ENCODE measurements at places on chromosomes 1 and 21.
A peak's percentile ranks its signal among the peaks of the same experiment; 100 is the strongest.

GRCh38 chr1:24795236-24795635 is 50.0 kb downstream of the CLIC4 start:
- DNase-seq: no peak

DNA sequence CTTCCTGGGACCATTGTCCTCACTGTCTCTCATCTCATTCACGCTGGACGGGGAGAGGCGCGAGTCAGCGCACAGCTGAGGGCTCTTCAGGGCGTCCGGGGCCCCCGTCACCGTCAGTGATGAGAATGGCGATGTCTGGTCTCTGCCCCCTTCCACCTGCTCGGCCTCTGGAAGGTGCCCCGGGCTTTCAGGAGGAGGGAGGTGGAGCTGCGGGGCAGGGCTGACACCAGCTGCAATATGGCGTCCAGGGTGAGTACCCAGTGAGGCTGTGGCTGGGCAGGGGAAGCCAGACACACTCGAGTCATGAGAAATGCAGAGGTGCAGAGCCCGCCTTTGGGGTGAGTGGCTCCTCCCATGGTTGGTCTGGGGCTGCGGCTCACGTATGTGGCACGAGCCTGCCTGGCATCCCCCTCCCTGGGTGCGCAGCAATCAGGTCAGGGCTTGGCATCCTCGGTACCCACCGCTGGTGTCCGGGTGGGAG is 15.1 kb downstream of the MORN1 start:
- no peak for DNase-seq

- no peak for DNase-seq
Observed at GRCh38 chr1:202286622-202287097, 55.1 kb downstream of the UBE2T start.

DNA sequence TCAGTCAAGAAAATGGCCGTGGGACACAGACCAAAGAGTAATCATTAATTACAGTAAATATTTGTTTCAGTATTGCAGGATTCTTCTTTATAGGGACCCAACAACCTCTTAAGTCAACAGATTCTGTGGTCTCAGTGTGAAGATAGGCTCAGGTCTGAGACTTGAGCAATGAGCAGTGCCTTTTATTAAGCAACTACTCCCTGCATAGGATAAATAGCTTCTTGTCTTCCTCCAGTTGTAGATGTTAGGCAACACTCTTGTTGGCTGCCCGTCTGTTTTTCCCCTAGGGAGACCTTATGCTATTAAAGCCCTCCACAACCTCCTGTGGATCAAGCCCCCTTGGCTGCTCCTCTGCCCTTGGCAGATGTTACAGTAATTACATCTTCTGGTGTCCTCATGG is 1.8 kb upstream of the OMA1 start:
- DNase-seq: no peak

- DNase-seq: peak; percentile 91
Observed at GRCh38 chr1:201696217-201696761, 132.7 kb upstream of the IPO9 start.
